ENCODE measurements at places on chromosomes 12 and 14.

- DNase-seq, result no peak
Measured at GRCh38 chr14:94747739-94748138, 22.2 kb downstream of the GSC start.

GRCh38 chr14:33986804-33987203, 35.9 kb upstream of the EGLN3 start:
- no peak for DNase-seq

DNA sequence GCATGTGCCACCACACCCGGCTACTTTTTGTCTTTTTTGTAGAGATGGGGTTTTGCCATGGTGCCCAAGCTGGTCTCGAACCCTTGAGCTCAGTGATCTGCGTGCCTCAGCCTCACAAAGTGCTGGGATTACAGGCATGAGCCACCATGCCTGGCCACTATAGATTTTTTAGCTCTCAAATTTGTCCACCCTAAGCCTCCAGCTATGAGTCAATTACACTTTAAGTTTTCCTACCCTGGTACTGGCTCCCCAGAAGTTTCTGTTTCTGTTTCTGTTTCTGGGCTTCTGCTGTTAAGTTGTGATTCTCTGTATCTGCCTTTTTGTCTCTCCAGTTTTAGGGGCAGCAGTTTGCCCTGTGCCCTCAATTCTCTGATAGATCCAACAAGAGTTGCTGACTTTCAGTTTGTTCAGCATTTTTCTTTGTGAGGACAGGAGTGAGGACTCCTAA, 4.4 kb upstream of the TINF2 start:
- peak; percentile 42 for DNase-seq

- no peak for DNase-seq
Measured at GRCh38 chr12:6963016-6963731, 7.3 kb downstream of the PHB2 start.

- DNase-seq, result no peak
Measured at GRCh38 chr14:41606532-41607303, at the start of gene LRFN5. TSS of gene LRFN5 (plus strand) at chr14:41606876.

GRCh38 chr14:92905667-92906066, 17.3 kb upstream of the CHGA start:
- no peak for DNase-seq

DNA sequence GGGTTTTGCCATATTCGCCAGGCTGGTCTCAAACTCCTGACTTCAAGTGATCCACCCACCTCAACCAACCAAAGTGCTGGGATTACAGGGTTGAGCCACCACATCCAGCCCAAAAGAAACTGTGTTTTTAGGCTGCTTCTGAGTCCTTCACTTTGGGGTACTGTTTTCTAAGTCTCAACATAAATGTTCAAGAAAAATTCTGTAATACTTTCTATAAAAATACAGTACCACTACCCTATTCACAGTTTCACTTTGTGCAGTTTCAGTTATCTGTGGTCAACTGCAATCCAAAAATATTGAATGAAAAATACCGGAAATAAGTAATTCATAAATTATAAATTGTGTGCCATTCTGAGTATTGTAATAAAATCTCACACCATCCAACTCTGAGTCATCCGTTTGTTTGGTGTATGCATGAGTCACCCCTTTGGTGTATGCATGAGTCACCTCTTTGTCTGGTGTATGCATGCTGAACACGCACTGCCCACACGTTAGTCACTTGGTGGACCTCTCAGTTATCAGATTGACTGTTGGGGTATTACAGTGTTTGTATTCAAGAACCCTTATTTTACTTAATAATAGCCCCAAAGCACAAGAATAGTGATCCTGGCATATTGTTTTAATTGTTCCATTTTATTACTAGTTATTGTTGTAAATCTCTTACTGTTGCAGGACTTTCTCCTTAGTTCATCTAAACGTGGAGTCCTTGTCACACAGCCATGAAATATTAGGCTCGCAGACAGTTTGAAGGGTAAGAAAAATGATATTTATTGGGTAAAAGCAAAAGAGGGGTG, 190.2 kb downstream of the FSCB start:
- no peak for DNase-seq

GRCh38 chr14:68688872-68689371, 103.9 kb downstream of the ZFP36L1 start:
- DNase-seq, result no peak

DNA sequence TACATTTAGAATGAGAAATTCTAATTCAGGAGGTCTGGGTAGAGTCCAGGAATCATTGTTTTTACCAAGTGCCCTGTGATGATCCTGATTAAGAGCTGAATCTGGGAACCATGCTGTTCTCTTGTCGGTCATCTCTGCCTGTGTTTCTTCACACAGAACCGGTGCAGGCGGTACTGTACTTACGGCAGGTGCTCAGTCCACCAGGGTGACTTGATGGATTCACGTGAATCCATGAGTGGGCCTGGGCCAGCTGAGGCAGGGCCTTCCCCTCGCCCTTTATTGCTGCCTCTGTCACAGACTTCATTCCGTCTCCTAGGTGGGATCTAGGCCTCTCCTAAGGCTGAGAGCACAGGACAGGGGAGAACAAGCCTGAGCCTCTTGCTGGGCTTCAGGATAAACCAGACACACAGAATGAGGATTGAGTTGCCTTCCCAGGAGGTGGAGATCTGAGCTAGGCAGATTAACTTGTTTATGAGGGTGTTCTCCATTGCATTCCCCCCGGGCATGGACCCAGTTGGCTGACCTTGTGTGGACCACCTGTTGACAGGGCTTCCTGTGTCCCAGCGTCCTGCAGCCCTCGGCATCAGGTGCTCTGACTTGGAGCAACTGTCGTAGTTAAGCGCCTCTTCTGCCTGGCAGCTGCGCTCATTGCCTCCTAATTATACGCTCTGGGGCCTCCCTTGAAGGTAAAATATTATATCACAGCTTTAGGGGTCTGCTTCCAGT, 42.1 kb downstream of the B4GALNT3 start:
- no peak for DNase-seq

DNA sequence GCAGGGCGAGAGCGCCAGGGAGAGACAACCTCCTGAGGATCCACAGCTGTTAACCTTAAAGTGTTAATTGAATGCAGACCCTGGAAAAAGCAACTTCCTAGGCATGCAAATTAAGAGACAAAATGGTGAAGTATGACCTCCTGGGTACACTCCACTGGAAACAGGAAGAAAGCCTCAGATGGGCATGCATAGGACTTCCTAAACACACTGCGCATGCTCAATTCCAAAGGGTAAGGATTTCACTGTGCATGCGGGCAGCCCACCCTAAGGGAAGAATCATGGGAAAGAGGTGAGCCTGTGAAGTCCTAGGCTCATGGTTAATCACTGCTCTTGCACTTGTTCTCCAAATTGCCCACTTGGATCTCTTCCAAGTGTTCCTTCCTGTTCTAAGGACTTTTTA, 80.5 kb upstream of the CAPRIN2 start:
- DNase-seq, result no peak

GRCh38 chr12:90091809-90092208, 383.2 kb upstream of the ATP2B1 start:
- DNase-seq, result no peak

- DNase-seq, result no peak
Measured at GRCh38 chr14:101068313-101069227, 165.0 kb upstream of the RTL1 start.

- DNase-seq, result no peak
Measured at GRCh38 chr12:78210894-78211302, 380.2 kb downstream of the NAV3 start.

DNA sequence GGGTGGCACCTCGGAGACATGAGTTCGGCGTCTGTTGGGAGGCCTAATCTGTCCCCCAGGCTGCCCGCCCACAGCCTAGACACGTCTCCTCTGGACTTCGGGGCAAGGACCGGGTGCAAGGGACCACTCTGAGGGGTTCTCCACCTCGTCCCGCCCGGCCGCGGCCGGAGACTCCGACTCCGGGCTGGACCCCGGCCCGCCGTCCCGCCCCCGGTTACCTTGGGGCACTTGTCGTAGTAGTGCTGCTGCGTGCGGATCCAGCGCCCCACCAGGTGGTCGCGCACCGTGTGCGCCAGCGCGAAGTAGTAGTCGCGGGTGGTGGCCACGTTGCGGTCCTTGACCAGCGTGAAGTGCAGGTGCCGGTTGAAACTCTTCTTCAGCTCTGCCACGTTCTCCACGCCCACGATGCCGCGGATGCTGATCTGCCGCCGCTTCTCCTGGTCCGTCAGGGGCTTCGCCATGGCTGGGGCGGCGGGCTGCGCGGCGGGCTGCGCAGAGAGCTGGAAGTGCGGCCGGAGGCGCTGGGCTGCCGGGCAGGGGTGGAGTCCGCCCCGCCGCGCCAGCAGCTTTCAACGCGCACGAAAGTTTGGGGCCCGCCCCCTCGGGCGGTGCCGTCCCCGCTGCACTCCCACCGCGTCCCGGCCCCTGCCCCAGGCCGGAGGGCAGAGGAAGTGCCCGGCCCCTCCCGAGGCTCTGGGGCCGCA, at the start of gene PYGL:
TSS of gene PYGL (minus strand) at position 541 of the 704 bp plus-strand sequence. CDS start at position 461, 80 bp downstream.
- DNase-seq, result peak; percentile 35

GRCh38 chr12:98002887-98003493, 512.4 kb upstream of the TMPO start:
- DNase-seq, result no peak

DNA sequence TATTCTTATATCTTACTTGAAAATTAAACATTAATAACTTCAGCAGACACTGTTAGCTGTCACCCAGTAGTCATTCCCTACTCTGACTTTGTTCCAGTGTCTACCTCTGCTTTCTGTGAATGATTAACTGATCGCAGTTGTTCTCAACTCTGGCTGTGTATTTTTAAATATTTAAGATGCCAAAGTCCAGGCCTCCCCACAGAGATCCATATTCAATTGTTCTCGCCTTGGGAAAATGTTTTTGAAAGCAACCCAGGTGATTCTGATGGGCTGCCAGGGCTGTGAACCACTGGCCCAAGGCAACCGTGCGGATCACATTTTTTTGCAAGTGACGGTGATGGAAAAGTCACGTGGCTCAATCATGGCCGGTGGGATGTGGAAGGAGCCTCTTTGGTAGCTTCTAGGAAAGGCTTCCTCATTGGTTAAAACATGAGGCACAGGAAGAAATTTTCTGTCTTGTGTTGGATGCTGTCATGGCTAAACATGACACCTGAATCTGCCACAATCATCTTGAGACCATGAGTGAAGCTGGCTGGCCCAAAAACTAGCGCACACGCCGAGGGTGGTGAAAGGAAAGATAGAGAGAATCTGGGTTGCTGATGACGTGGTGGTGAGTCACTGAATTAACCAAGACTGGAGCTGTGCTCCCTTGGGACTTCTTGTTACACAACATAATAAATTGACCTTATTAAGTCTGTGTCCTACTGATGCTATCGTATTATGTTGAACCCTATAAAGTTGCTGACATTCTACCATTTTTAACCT, 37.2 kb downstream of the RDH12 start:
- DNase-seq, result no peak

DNA sequence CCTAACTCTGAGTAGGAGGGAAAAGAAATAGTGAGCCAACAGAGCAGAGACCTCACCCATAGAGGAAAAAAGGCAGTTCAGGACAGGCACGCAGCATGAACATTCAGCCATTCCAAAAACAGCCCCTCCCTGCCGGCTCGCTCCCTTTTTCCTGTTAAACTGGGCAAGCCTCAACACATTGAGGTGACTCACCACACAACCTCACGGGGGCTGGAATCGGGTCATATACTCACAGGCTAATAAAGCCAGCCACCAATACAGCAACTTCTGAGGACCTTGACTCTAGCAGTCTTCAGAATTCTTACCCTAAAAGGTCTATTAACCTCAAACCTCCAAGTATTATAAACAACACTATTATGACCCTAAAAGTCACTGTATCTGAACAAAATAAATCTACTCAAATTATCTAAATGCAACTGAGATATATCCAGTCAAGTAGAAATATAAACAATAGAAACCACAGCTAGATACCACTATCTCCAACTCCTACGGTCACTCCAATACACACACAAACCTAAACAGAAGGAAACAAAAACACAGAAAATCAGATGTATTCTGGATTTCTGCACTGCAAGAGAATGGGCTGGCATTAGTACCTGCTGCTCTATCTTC, 6.3 kb downstream of the YBX3 start:
- DNase-seq, result no peak

GRCh38 chr14:68047906-68048305, 228.3 kb downstream of the RAD51B start:
- DNase-seq, result no peak

- no peak for DNase-seq
Measured at GRCh38 chr12:132432721-132433577, 57.0 kb upstream of the FBRSL1 start.

DNA sequence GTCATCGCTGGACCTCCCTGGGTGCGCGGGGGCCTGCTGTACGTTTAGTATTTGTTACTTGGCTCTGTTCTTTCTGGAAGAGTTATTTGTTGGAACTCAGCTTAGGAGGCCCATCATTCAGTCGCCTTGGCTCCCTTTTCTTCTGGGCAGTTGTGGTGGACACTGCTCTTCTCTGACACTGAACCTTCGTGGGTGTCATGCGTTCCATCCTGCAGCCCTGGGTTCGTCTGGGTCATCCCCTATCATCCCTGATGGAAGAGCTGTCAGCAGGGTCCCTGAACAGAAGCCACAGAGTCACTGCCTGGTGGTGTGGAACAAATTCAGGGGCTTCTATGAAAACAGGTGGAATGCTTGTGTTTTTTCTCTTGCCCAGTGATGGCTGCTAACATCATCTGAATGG, 52.9 kb upstream of the SCN8A start:
- DNase-seq, result no peak

DNA sequence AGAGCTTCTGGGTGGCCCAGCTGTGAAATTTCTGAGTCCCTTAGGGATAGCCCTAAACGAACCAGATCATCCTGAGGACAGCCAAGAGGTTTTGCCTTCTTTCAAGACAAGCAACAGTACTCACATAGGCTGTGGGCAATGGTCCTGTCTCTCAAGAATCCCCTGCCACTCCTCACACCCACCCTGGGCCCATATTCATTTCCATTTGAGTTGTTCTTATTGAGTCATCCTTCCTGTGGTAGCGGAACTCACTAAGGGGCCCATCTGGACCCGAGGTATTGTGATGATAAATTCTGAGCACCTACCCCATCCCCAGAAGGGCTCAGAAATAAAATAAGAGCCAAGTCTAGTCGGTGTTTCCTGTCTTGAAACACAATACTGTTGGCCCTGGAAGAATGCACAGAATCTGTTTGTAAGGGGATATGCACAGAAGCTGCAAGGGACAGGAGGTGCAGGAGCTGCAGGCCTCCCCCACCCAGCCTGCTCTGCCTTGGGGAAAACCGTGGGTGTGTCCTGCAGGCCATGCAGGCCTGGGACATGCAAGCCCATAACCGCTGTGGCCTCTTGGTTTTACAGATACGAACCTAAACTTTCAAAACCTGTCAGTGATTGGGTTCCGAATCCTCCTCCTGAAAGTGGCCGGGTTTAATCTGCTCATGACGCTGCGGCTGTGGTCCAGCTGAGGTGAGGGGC, 38.9 kb downstream of the DAD1 start:
- peak; percentile 80 for DNase-seq

DNA sequence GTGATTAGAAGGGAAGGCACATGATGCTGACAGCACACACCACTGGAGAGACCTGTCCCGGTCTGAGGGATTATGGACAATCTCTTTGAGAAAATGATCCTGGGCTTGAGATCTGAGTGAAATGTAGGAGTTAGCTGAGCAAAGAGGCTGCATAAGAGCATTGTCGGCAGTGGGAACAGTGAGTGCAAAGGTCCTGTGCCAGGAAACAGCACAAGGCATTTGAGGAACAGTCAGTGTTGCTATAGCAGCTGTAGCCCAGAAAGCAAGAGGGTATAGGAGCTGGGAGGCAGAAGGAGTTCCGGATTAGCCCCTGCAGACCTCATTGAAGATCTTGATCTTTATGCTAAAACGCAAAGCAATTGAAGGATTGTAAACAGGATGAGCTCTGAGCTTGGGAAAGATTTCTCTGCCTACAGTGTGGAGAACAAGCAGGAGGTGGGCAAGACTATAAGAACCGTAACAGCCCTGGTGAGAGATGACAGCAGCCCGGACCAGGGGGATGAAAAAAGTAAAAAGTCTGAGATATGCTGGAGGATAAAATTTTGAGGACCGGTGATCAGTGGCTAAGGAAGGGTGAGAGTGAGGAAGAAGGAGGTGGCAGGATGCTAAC, 28.5 kb downstream of the CFL2 start:
- no peak for DNase-seq
